ENCODE measurements at places on chromosomes 7 and 10. TPM values are rescaled to one million over a fixed set of nuclear protein-coding genes. Genes with fewer than 3 reads are reported as not detected.

FBXL13 gene
- total RNA-seq: 0.66 TPM

GIMAP5 gene
- total RNA-seq: not detected

ZNF503 gene
- total RNA-seq: 8.2 TPM

NPY gene
- not detected for total RNA-seq

OR6B1 gene
- total RNA-seq: not detected

AQP1 gene
- total RNA-seq: 44.6 TPM

ZNF722 gene
- total RNA-seq: not detected

PRLHR gene
- not detected for total RNA-seq

PNLIPRP1 gene
- total RNA-seq: not detected

CREB5 gene
- 3.1 TPM for total RNA-seq

CFAP58 gene
- 0.33 TPM for total RNA-seq

MNX1 gene
- total RNA-seq: not detected

- DNase-seq: peak; percentile 91
- H3K27ac ChIP-seq: no peak overlapping the region
- no peaks in the 10 kb centered on the region for H3K27me3 ChIP-seq
- peaks cover 3% of the 10 kb centered on the region for H3K36me3 ChIP-seq
- H3K4me1 ChIP-seq: peaks cover 2% of the 10 kb centered on the region
Measured at GRCh38 chr7:130649004-130649790, 19.4 kb downstream of the COPG2 start.

GRCh38 chr10:89625041-89625765, 19.8 kb downstream of the PANK1 start:
- no peak overlapping the region for H3K4me3 ChIP-seq
- H3K36me3 ChIP-seq: no peaks in the 10 kb centered on the region
- H3K4me1 ChIP-seq: no peaks in the 10 kb centered on the region
- H3K27ac ChIP-seq: no peak overlapping the region
- H3K27me3 ChIP-seq: no peaks in the 10 kb centered on the region

DNA sequence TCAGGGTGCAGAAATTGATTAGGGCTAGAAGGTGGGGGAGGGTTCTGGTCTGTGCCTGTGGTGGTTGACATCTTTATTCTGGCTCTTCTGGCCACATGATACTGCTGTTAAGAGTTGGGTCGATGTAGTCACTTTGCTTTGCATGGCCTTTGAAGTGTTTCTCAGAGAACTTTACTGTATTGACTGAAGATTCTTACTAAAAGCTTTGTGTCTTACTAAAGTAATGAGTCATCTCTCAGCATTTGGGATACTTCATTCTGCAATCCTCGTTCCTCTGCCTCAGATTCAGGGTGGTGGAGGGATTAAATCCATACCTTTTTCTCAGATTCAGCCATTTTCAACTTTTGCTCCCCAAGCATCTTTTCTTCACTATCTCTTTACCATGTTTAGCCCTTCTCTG, 38.6 kb downstream of the STEAP4 start:
- H3K4me3 ChIP-seq: no peak overlapping the region
- no peaks in the 10 kb centered on the region for H3K4me1 ChIP-seq
- H3K27ac ChIP-seq: no peak overlapping the region
- H3K36me3 ChIP-seq: no peaks in the 10 kb centered on the region
- DNase-seq: no peak

- H3K27ac ChIP-seq: no peak overlapping the region
- H3K36me3 ChIP-seq: no peaks in the 10 kb centered on the region
- H3K4me3 ChIP-seq: no peak overlapping the region
Measured at GRCh38 chr10:117530791-117531190, 11.8 kb upstream of the EMX2 start.

DNA sequence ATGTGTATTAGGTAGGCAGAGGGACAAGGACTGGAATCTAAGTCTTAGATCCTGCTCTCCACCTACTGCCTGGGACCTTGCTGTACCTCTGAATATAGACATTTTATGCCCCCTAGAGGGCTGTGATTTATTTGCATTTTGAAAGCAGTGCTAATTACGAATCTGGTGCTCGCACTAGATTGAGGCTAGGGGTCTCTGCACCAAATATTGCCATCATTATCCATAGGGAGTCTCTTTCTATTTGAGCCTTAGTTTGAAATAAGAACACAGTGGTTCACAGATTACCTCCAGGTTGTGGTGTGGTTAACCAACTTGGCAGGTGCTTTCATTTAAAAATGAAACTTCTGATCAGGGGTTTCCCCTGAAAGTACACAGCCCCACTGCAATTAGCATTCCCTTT, 41.8 kb downstream of the CNNM1 start:
- no peaks in the 10 kb centered on the region for H3K27me3 ChIP-seq
- H3K36me3 ChIP-seq: no peaks in the 10 kb centered on the region
- H3K4me3 ChIP-seq: no peak overlapping the region
- no peak overlapping the region for H3K27ac ChIP-seq
- DNase-seq: no peak

GRCh38 chr7:157139111-157139809, 534 bp downstream of the UBE3C start:
- H3K4me1 ChIP-seq: peaks cover 8% of the 10 kb centered on the region
- peaks cover 9% of the 10 kb centered on the region for H3K36me3 ChIP-seq
- no peaks in the 10 kb centered on the region for H3K27me3 ChIP-seq
- H3K4me3 ChIP-seq: peak overlapping the region; percentile 83
- DNase-seq: peak; percentile 39

- no peaks in the 10 kb centered on the region for H3K4me1 ChIP-seq
- no peaks in the 10 kb centered on the region for H3K36me3 ChIP-seq
- no peak for DNase-seq
- no peaks in the 10 kb centered on the region for H3K27me3 ChIP-seq
- no peak overlapping the region for H3K27ac ChIP-seq
Measured at GRCh38 chr7:77837966-77838365, 39.4 kb downstream of the PHTF2 start.

GRCh38 chr10:3382092-3382491, 209.5 kb upstream of the PITRM1 start:
- H3K4me1 ChIP-seq: no peaks in the 10 kb centered on the region
- DNase-seq: no peak
- H3K27me3 ChIP-seq: no peaks in the 10 kb centered on the region
- no peaks in the 10 kb centered on the region for H3K36me3 ChIP-seq
- no peak overlapping the region for H3K27ac ChIP-seq

DNA sequence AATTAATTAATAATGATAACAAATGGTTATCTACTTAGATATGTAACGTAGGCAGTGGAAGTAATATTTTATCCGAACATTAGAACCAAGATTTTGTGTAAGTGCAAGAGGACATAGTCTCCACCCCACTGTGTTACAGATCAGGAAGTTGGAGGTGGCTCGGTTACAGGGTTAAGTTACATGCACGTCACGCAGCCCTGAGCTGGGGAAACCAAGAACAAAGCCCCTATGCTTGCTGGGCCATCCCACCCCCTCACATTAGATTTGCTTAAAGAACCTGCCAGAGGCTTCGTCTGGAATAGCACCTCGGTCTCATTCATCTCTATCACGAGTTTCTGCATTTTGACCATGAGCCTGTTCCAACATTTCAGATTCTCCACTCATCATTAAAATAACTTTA, 214.1 kb downstream of the ADARB2 start:
- H3K4me1 ChIP-seq: no peaks in the 10 kb centered on the region
- no peaks in the 10 kb centered on the region for H3K27me3 ChIP-seq
- no peaks in the 10 kb centered on the region for H3K36me3 ChIP-seq
- H3K27ac ChIP-seq: no peak overlapping the region

DNA sequence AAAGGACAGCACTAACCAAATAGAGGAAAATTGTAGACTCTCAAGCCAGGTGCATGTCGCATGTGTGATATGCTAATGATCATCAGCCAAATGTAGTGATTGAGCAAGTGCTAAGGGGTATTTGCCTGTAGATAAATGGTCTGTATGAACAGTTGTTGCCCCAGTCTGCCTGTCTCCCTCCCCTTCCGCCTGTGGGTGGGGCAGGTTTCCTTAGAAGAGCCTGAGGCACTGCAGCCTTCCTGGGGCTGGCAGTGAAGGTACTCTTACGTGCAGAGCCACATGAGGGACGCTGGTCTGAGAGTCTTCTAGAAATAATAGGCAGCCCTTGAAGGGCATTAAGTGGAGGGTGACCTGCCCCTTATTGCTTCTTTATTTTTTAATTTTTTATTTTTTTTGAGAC, 152.1 kb downstream of the SNX10 start:
- H3K27ac ChIP-seq: no peak overlapping the region
- H3K4me1 ChIP-seq: no peaks in the 10 kb centered on the region
- no peaks in the 10 kb centered on the region for H3K36me3 ChIP-seq
- no peaks in the 10 kb centered on the region for H3K27me3 ChIP-seq
- DNase-seq: no peak
- no peak overlapping the region for H3K4me3 ChIP-seq

- H3K27me3 ChIP-seq: no peaks in the 10 kb centered on the region
- no peaks in the 10 kb centered on the region for H3K36me3 ChIP-seq
- H3K4me1 ChIP-seq: no peaks in the 10 kb centered on the region
- H3K4me3 ChIP-seq: no peak overlapping the region
- DNase-seq: no peak
Measured at GRCh38 chr7:149748076-149748874, 25.1 kb downstream of the ZNF467 start.

- no peaks in the 10 kb centered on the region for H3K36me3 ChIP-seq
- no peak overlapping the region for H3K27ac ChIP-seq
- H3K27me3 ChIP-seq: peaks cover 25% of the 10 kb centered on the region
- H3K4me3 ChIP-seq: peak overlapping the region; percentile 50
- no peak for DNase-seq
- H3K4me1 ChIP-seq: peaks cover 13% of the 10 kb centered on the region
Measured at GRCh38 chr7:45921381-45921698, 268 bp upstream of the IGFBP3 start.

DNA sequence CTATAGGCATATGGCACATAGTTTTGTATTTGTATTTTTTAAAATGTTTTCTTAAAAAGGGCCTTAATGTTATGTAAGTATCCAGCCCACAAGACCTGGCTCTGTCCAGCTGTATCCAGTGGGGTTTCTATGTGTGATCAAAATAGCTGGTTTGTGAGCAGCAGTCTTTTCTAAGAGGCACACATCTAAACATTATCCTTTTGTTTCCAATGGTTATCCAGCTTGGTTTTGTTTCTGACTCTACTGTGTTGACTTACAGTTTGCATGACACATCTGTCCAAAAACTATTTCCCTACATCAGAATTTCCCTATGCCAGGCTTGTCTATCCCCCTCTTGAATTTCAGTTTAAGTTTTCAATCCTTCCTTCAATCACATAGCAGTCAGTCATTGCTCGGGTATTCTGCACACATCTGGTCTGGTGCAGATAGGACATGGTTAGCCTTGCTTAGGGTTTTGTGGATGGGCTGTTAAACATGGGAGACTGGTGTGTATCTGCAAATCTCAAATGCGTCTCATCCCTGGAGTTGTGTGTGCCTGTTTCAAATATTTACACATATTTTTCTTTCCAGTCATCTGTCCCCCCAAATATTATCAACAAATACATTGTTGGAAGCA, 104.2 kb downstream of the SAMD9 start:
- H3K27ac ChIP-seq: no peak overlapping the region
- no peak overlapping the region for H3K4me3 ChIP-seq
- peaks cover 14% of the 10 kb centered on the region for H3K4me1 ChIP-seq
- peak; percentile 20 for DNase-seq
- no peaks in the 10 kb centered on the region for H3K36me3 ChIP-seq
- H3K27me3 ChIP-seq: no peaks in the 10 kb centered on the region

- H3K27ac ChIP-seq: no peak overlapping the region
- H3K4me3 ChIP-seq: no peak overlapping the region
- no peaks in the 10 kb centered on the region for H3K36me3 ChIP-seq
- no peak for DNase-seq
- H3K4me1 ChIP-seq: no peaks in the 10 kb centered on the region
Measured at GRCh38 chr7:54880326-54880989, 121.4 kb upstream of the SEC61G start.

DNA sequence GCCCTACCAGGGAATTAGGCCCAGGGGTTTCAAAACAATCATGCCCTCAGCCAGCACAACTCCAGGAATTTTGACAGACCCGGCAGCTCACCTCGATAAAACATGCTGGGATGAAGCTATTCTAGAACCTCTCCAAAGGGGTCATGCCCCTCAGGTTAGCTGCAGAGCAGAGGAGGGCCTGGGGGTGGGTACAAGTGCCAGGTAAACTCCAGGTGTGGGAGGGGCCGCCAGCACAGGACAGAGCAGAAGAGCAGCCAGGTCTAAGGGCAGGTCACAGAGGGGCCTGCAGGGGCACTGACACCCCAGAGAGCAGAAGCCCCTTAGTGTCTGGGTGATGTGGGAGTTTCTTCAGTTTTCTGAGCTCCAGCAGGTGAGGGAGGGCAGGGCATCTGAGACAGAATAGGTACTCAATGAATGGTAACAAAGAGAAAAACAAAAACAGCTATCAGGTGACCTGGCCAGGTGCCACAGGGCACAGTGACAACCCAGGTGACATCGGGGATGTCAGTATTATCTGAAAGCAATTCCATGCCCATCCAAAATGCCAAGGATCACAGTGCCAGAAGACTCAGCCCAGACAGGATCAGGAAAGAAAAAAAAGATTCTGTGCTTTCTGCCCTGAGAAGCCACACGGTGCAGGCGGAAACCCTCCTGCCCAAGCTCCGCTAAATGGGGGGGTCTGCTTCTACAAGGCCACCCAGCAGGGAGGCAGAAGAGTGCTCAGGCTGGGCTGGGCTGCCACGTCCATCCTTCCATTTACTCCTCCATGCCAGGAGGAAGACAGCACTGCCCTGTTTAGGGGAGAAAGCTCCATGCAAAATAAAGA, 104.5 kb downstream of the TNS3 start:
- no peak for DNase-seq

DNA sequence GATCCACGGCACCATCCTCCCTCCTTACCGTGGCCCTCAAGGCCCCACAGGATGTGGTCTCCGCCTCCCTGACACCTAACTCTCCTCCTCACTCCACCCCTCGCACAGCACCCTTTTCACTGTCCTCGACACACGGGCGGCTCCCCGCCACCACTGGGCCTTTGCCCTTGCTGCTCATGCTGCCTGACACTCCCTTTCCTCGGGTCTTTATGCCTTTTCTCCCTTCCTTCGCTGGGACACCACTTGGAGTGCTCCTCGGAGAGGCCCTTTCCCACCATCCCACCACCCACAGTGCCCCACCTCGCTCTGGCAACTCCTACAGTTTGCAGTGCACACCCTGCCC, 7.9 kb upstream of the INMT start:
- no peaks in the 10 kb centered on the region for H3K4me1 ChIP-seq
- H3K27ac ChIP-seq: no peak overlapping the region
- H3K27me3 ChIP-seq: peaks cover 6% of the 10 kb centered on the region
- DNase-seq: no peak
- H3K4me3 ChIP-seq: no peak overlapping the region
- no peaks in the 10 kb centered on the region for H3K36me3 ChIP-seq
